ENCODE measurements at places on chromosomes 5 and 9. TPM values are rescaled to one million over a fixed set of nuclear protein-coding genes. Genes with fewer than 3 reads are reported as not detected.

The C9 gene
- not detected for total RNA-seq

The TERT gene
- total RNA-seq, result 0.04 TPM

The CDH9 gene
- total RNA-seq, result not detected

The STC2 gene
- 36.6 TPM for total RNA-seq
